ENCODE measurements at places on chromosomes 3 and 15.

GRCh38 chr3:12420393-12420792 lies 63.9 kb upstream of the TSEN2 start:
- DNase-seq: no peak

DNA sequence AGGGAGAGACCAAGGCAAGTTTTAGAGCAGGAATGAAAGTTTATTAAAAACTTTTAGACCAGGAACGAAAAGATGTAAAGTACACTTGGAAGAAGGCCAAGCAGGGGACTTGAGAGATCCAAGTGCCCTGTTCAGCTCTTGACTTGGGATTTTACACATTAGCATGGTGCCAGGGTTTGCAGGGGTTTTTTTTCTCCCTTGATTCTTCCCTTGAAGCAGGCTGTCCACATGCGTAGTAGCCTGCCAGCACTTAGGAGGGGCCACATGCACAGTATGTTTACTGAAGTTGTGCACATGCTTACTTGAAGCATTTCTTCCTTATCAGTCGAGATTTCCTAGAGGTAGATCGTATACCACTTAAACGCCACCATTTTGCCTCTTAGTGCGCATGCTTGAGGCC lies 277.5 kb upstream of the AGTR1 start:
- no peak for DNase-seq

DNA sequence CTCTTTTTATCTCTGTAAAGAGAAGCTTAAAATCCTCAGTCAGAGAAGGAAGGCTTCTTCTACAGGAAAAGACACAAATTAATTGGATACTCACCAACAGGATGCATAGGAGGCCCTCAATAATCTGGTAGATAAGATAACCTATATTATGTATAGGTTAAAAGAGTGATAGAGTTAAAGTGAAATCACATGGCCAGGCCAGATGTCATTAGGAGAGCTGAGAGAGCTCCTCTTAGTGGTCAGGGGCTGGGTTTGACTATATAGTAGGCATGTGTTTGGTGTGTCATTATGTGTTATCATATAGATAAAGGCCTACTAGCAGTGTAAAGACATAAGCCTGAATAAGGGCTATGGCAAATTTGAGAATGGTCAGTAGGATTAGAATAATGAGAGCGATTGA lies 479.3 kb downstream of the EPHA3 start:
- no peak for DNase-seq

GRCh38 chr3:149055575-149055974 lies 30.8 kb downstream of the HLTF start:
- no peak for DNase-seq

DNA sequence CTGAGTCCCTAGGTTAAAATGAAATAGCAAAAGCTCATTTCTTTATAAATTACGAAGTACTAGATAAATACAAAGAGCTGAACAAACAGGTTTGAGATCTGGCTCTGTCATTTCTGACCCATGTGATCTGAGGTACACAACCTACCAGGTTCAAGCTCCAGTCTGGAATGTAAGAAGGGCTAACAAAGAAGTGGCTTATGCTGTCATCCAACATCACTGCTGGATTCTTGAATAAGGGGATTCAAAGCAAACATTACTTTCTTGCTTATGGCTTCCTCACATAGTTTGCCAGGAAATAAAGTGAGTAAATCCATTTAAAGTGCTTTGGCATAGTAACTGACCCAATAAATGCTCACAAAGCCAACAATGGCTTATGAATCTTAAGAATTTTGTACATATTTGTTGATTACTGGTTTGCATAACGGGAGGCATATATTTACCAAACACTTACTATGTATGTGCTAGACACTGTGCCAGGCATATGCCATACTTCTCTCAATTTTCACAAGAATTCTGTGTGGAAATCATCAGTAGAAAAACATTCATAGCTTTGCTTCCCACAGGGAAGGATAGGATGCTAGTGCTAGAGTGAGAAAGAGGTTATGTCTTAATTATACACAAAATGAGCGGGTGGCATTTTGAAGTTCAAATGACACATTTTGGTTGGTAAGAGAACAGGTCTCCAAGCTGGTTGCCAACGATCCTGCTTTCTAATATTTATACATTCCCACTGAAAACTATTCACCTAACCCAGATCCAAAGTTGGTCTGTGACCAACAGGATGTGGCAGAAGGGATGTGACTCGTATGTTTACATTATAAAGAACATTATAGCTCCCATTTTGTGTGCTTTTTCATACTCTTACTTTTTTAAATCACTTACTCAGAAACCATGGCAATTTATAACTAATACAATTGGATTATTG lies 38.7 kb upstream of the CSPG5 start:
- no peak for DNase-seq

- no peak for DNase-seq
Measured at GRCh38 chr3:133210656-133211055, 172.5 kb downstream of the TMEM108 start.

- no peak for DNase-seq
Measured at GRCh38 chr3:188776447-188776846, 395.3 kb upstream of the TPRG1 start.

GRCh38 chr3:2706144-2706835 lies 403.9 kb downstream of the IL5RA start:
- no peak for DNase-seq

DNA sequence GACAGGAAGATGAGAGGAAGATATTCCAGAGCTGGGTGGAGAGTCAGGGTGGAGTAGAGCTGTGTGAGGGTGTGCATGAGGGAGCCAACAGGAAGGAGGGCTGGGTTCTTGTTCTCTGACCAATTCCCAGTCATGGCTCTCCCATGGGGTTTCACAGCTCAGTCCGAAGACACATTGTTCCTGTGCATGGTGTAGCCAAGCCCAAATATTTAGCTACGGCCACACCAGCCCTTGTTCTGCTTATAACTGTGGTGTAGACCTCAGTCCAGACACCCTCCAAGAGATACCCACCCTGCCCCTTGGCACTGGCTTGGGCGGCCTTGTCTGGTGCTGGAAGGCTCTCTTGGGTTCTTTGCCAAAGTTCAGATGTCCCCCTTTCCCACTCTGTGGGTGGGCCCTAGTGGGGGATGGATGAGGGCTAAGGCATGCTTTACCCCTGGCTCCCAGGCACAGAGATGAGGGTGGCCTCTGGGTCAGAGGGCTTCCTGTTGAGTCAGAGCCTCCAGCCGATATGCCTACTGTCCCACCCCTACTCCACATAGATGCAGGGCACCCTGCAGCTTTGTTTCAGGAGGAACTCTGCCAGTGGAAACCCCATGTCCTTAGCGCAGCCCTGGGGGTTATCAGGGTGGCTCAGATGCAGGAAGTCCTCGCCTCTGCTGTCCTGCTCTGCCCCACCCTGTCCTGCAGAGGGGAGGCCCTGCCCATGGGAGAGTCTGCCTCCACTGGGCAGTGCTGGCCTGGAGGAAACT lies 271.2 kb upstream of the CTDSPL start:
- no peak for DNase-seq
